ENCODE measurements at places on chromosomes 13 and 19.
A peak's percentile ranks its signal among the peaks of the same experiment; 100 is the strongest.

- no peak for DNase-seq
Observed at GRCh38 chr13:75425216-75426009, 56.6 kb downstream of the TBC1D4 start.

GRCh38 chr19:45323671-45324081 lies 1.0 kb upstream of the CKM start:
- no peak for DNase-seq

DNA sequence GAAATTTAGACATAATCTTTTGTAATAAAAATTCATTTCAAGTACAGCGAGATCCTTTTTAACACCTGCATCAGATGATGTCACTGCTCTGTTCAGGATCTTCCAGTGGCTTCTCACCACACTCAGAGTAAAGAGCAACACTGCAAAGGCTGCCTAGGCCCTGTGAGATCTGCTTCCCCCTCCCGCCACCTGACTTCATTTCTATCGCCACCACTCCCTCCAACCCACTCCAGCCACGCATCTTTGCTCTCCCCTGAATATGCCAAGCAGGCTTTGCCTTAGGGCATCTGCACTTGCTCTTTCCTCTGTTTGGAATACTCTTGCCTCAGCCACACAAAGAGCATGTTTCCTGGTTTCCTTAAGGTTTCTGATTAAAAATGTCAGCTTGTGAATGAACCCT lies 58.3 kb downstream of the MBNL2 start:
- peak; percentile 35 for DNase-seq

- DNase-seq: no peak
Observed at GRCh38 chr13:100561158-100561499, 27.5 kb downstream of the GGACT start.

DNA sequence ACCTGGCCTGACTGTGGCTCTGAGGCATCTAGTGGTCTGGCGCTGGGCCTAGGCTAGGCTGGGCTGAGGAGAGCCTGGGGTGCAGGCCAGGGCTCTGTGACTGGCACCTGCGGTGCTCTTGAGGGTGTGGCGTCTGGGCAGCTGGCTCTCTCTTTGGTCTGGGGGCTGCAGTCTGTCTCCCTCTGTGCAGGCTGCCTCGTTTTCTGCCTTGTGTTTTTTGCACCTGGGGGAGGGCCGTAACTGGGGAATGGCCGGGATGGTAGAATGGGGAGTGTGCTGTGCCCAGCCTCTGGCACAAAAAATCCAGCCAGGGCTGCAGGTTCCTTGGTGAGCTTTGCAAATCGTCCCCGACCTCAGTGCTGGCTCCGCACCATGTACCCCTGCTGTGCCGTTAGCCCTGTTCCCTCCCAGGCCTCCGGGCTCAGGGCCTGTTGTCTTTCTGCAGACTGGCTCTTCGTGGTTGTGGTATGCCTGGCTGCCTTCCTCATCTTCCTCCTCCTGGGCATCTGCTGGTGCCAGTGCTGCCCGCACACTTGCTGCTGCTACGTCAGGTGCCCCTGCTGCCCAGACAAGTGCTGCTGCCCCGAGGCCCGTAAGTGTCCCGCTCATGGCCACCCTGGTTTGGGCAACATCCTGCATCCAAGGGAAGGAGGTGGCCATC lies 6.5 kb upstream of the USF2 start:
- no peak for DNase-seq

DNA sequence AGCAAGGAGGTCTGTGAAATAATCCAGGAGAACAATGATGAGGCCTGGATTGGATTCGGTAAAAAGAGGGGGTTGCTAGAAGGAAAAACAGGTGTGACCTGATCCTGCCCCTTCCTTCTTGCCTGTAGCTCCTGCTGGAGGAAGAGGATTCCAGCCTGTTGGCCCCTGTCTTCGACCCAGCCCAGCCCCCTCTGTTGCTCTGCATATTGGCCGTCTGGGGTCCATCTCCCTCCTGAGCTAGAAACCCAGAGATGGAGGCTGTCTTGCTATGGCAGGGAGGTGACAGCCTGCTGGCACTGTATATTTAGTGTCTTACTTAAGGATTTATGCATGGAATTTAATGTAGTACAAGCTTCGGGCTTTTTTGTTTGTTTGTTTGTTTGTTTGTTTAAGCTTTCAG lies 6.6 kb downstream of the DMRTC2 start:
- DNase-seq: no peak

DNA sequence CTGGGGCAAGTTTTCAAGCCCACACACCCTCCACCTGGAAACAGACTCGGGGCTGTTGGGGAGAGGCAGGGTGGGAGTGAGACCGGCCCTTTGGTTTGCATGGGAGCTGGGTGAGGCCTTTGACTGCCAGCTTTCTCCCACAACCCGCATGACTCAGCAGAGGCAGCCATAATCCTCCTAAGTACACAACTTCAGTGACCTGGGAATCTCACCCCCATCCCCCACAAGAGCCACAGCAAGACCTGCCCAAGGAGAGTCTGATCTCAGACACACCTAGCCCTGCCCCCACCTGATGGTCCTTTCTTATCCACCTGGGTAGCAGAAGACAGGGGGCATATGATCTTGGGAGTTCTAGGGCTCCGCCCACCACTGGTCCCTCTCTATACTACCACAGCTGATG lies 1615.4 kb downstream of the EFNB2 start:
- DNase-seq: no peak

DNA sequence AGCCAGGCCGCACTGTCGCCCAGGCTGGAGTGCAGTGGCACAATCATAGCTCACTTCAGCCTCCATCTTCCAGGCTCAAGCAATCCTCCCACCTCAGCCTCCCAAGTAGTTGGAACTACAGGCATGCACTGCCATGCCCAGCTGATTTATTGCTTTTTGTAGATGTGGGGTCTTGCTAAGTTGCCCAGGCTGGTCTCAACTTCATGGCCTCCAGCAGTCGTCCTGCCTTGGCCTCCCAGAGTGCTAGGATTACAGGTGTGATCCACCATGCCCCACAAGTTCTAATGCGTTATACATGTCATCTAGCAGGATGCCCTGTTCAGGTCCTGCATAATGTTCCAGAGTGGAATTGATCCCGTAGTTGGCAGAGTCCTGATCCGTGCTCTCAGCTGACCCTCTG lies 4.6 kb downstream of the C19orf53 start:
- no peak for DNase-seq

DNA sequence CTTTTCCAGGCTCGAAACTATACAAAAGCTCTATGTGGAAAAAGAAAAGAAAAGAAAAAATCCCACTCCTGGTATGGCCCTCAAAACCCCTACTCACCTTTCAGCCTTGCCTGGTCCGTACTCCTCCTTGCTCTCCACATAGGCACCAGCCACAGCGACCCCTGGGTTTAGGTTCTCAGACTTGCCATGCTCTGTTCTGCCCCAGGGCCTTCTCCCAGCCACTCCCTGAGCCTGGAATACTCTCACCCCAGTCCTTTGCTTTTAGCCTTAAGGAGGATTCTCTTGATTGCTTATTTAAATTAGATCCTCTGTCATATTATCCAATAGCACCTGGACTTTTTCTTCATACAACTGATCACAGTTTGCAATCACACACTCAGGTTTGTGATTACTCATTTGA lies 522.5 kb downstream of the DIAPH3 start:
- no peak for DNase-seq

Data from AG10803 (cell line).